ENCODE measurements at places on chromosomes 4 and X. TPM values are rescaled to one million over a fixed set of nuclear protein-coding genes. Genes with fewer than 3 reads are reported as not detected.

GRCh38 chr4:95293014-95293413 lies 255.8 kb downstream of the UNC5C start:
- DNase-seq: peak; percentile 36

DNA sequence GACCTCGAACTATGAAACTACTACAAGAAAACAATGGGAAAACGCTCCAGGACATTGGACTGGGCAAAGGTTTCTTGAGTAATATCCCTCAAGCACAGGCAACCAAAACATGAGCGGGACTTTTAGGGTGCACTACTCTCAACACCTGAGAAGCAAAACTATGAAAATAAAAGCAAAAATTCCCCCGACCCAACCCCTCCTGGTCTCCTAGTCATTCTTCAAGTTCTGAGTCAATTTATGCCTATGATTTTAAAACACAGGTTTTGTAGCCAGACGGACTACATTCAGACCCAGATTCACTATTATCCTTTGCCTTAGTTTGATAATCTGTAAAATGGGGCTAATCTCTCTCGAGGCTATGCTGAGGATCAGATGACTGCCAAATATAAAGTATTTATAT lies 97.0 kb downstream of the SOWAHB start:
- no peak for DNase-seq

PI4K2B gene
- total RNA-seq: 20.4 TPM

GRCh38 chrX:13463608-13464007 lies 105.8 kb upstream of the EGFL6 start:
- peak; percentile 21 for DNase-seq

- DNase-seq: no peak
These were observed 52.3 kb upstream of the SMIM31 start for GRCh38 chr4:164701665-164702064.

GRPR gene
- total RNA-seq: 0.05 TPM

XAGE1A gene
- total RNA-seq: not detected

- DNase-seq: no peak
These were observed 88.0 kb downstream of the LEF1 start for GRCh38 chr4:108080747-108081146.

DNA sequence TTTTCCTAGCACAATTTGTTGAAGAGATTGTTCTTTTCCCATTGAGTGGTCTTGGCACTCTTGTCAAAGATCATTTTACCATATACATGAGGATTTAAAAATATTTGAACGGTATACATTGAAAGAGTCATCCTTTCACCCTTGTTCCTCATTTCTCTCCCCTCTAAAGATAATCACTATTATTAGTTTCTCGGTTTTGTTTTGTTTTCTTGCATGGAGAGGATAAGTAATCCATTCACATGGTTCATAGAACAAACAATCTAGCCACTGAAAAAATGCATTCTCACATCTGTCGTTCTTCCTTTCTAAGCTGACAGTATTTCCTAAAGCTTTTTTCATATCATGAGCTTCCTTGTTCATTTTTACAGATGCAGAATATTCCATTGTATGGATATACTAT lies 39.2 kb upstream of the MSMO1 start:
- no peak for DNase-seq

- no peak for DNase-seq
These were observed 29.3 kb downstream of the NPY1R start for GRCh38 chr4:163303069-163303468.

GRCh38 chr4:174041555-174042105 lies 241.8 kb downstream of the FBXO8 start:
- DNase-seq: no peak

DNA sequence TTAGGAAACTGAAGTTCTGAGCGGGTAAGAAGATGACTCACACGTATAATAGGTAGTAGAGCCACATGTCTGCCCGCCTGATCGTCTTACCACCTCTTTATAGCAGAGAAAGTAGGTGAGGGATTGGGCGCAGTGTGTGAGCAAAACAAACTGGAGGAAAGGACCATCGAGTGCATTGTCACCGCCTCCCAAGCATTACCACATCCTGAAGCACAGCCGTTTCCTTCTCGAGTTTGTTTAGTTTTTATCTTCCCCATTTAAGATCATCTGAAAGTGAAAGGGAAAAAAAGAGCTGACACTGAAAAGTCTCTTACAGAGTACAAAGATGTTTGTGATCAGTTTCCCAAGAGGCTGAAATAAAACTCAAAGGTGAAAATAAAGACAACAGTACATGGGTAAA lies 14.8 kb downstream of the PDK3 start:
- peak; percentile 45 for DNase-seq

PASD1 gene
- 0.05 TPM for total RNA-seq

DNA sequence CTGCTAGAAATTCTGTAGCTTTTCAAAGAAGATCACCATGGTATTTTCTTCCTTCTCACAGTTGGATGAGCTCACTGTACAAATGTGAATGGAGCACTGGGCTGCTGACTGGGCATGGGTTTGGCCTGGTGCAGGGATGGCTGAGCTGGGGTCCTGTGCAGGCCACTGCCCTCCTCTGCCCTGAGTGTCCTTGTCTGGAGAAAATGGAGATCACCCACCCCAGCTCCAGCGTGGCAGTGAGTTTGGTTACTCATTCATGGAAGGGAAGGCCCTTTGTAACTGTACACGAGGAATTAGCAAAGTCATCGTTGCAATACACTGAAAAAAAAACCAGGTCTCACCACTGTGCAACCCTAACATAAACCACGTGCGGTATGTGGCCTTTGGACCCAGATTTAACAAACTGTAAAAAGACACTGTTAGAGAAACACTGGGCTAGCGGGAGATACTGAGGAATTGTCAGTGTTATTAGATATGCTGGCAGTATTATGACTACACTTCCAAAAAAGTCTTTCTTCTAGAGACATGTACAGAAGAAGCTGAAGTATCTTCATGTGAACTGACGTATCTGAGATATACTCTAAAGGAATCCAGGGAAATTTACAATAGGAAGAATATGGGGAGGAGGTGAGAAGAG lies 16.1 kb upstream of the TBC1D14 start:
- no peak for DNase-seq

GRCh38 chrX:103608306-103608963 lies 672 bp downstream of the TCEAL3 start:
- DNase-seq: no peak

TFE3 gene
- total RNA-seq: 9.1 TPM

- DNase-seq: no peak
These were observed 7.7 kb downstream of the GPR173 start for GRCh38 chrX:53056292-53056691.

GRCh38 chr4:53601251-53601764 lies 10.0 kb upstream of the LNX1 start:
- DNase-seq: no peak

IBSP gene
- total RNA-seq: 0.33 TPM

TACR3 gene
- not detected for total RNA-seq

DKK2 gene
- total RNA-seq: 0.85 TPM

- no peak for DNase-seq
These were observed 61.2 kb downstream of the SEL1L3 start for GRCh38 chr4:25801594-25801993.

DNA sequence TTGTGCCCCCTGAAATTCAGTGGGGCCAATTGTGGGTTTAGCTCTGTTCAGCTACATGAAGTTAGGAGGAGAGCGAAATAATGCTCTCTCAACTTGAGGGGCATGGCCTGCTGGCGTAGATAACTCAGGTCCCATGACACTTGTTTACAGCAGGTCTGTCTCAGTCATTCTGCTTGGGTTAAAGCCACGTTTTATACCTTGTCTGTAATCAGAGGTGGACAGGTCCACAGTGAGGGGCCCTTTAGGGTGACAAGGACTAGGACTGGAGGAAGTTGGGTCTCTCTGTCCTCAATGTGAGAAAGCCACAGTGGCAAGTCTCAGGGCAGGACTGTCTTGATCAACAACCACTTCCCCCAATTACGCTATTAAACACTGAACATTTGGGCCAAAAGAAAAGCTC lies 49.0 kb downstream of the PDHA1 start:
- no peak for DNase-seq

- DNase-seq: no peak
These were observed 30.3 kb upstream of the GLRB start for GRCh38 chr4:157045507-157046127.

GRCh38 chrX:45110494-45110893 lies 90.2 kb downstream of the DIPK2B start:
- DNase-seq: no peak

GRCh38 chr4:87240341-87240740 lies 19.9 kb upstream of the KLHL8 start:
- no peak for DNase-seq

CABS1 gene
- total RNA-seq: not detected

FREM3 gene
- 0.71 TPM for total RNA-seq

- no peak for DNase-seq
These were observed 78.5 kb downstream of the SHROOM3 start for GRCh38 chr4:76513482-76513881.

GPR143 gene
- 1.7 TPM for total RNA-seq

DNA sequence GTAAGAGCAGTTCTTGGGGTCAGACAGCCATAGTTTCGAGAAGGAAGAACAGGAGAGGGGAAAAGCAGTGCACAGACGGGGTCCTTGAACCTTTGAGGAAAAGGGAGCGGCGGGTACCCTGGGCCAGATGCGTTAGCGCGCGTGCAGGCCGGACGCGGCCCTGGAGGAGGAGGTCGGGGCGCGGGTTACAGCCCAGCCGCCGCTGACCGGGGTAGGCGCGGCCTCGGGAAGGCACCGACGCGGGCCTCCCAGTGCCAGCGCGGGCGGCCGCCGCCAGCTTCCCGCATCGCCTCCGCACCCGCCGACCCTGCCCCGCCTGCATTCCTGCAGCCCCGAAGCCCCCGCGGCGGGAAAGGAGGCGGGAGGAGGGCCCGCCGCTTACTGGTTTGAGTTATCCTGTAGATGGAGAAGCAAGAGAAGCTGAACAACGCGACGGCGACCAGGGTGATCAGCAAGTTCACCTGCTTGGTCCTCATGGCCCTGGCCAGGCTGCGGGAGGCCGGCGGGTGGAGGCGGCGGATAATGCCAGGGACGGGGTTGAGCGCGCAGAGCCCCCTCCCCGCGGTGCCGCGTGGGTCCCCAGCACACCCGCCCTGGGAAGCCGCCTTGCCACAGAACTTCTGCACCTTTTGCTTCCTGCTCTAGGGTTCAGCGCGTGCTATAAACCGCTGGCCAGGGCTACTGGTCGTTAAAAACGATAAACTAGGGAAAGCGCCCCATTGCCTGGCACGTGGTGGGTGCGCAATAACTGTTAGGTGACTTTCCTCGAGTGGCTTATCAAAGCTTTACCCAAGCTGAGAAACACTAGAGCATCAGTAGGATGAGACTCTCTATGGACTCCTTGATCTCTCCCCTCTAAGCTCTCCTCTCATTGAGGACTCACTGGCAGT lies at the start of gene MGAT4D:
TSS of gene MGAT4D (minus strand) at position 547 of the 890 bp plus-strand sequence. CDS start at position 476, 71 bp downstream.
- no peak for DNase-seq

- no peak for DNase-seq
These were observed 5.2 kb upstream of the GK2 start for GRCh38 chr4:79413032-79413885.

BST1 gene
- total RNA-seq: 4.1 TPM

HTN3 gene
- 0.28 TPM for total RNA-seq

GRCh38 chr4:10599574-10599973 lies 85.0 kb downstream of the CLNK start:
- no peak for DNase-seq

FAM184B gene
- 0.05 TPM for total RNA-seq

DNA sequence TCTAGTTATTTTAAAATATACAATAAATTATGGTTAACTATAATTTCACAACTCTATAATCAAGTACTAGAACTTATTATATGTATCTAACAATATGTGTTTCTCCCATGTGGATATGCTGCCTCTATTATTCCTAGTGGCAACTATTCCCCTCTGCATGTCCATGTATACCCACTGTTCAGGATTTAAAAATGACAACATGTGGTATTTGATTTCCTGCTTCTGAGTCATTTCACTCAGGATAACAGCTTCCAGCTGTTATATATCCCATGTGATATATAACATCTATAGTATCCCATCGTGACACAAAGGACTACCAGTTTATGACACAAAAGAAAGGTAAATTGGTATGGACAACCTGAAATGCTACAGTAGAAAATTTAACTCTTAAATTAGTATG lies 167.4 kb upstream of the TACR3 start:
- no peak for DNase-seq

GRCh38 chrX:111830571-111830970 lies 45.4 kb upstream of the TRPC5OS start:
- no peak for DNase-seq

GRCh38 chr4:85617202-85617601 lies 142.3 kb downstream of the ARHGAP24 start:
- DNase-seq: no peak

SYTL4 gene
- 0.94 TPM for total RNA-seq

DNA sequence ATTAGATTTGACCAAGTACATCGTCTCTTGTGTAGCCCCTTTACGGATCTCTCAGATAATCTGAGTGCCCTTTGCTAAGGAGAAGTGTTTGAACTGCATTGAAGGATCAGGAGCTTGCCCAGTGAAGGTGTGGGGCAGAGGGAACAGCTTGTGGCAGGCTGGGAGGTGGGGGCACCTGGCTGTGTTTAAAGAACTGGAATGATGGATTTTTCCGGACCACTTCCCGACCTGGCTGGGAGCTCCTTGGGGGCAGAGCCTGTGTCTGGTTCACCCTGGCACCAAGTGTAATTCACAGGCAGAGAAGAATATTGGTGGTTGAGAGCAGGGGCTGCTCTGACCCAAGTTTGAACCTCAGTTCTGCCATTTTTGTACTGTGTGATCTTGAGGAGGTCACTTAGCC lies 18.5 kb downstream of the TBC1D14 start:
- DNase-seq: no peak

SAGE1 gene
- total RNA-seq: not detected

GRCh38 chrX:100090931-100091330 lies 319.1 kb downstream of the PCDH19 start:
- DNase-seq: no peak

GRCh38 chr4:69951602-69952001 lies 13.9 kb downstream of the CSN2 start:
- no peak for DNase-seq

Data from thymus (tissue), 14 donors.